ENCODE measurements at places on chromosomes 12 and 14.

DNA sequence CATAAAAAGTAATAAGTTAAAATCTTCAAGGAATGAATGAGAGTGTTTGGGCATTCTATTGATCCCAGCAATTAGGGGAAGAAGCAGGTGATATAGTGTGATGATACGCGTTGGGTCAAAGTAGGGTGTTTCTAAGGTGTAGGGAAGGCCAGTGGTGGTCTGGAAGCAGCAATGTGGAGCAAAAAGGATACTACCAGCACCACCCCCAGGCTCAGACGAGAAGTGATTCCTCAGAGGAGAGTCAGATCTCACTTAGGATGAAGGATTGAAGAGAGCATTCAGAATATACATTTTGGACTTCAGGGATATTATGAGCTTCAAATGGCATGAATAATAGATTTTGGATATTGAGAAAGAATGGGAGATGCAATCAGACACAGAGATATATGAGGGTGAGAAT, 497.6 kb downstream of the RMST start:
- no peak for DNase-seq

- peak; percentile 75 for DNase-seq
Observed at GRCh38 chr12:57899010-57899662, 42.2 kb upstream of the ATP23 start.

DNA sequence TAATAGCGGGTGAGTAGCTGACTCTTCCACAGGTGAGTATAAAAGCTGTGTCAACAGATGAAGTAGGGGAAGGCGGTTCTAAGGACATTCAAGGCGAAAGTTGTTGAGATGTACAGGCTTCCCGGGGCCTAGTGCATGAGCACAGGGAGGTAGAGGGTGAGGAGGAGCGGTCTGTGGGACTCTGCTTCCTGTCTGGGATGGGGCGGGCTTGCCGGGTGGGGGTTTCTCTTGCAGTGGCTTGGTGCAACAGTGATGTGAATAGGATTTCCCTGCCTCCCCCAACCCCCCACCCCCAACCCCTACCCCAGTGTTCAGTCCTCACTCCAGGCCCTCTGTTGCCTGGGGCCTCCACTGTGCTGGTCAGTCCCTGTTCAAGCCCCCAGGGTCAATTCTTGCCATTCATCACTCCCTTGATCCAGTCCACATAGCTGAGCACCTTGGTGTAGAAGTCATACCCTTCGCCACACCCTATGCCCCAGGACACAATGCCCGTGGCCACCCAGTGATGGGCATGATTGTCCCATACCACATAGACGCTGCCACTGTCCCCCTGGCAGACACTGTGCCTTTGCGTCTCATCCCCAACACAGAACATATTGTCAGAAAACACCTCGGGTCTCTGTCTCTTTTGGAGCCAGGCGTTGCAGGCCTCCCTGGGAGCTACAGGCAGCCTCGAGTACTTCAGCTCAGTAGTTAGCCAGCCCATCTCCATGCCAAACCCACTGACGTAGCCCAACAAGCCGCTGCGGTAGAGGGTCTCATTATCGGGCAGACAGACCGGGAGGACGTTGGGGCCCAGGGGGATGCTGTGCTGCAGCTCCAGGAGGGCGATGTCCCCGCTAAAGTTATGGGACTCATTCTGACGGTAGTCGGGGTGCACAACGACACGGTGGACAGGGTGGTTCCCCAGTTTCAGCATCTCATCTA, 4.0 kb upstream of the C1R start:
- DNase-seq, result no peak

DNA sequence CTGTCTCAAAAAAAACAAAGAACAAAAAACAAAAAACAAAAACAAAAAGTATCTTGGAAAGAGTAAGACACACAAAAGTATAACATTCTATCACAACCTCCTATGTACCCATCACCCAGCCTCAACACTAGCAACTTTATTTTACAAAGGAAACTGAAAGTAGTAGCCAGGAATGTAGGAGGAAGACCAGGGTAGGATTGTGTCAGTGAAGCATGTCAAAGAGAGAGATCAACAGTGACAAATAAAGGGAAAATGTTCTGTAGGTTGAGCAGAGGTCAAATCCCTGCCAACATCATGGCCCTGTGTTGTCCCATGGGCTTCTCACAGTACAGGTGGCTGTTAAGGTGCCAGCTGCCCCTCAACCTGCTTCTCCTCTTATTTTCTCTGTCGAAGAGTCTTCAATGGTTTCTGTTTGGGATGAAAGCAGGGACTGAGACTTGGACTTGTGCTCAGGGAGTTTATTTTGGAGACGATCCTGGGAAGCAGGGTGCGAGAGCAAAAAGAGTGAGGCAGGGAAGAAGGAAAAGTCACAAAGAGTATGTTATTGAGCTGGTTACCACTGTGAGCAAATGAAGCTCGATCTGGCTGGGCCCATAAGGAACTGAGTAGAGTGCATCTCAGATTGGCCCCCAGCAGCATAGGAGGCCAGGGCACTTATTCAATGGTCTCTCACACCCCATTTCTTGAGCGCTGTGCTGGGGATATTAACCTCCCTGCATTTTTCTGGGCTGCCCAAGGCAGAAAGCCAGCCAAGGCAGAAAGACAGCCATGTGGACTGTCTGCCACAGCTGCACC, 29.4 kb upstream of the CTDSP2 start:
- DNase-seq, result peak; percentile 39

GRCh38 chr12:119746169-119746568, 78.2 kb downstream of the PRKAB1 start:
- DNase-seq, result no peak

- DNase-seq, result no peak
Observed at GRCh38 chr14:103593577-103593976, 30.8 kb downstream of the COA8 start.

DNA sequence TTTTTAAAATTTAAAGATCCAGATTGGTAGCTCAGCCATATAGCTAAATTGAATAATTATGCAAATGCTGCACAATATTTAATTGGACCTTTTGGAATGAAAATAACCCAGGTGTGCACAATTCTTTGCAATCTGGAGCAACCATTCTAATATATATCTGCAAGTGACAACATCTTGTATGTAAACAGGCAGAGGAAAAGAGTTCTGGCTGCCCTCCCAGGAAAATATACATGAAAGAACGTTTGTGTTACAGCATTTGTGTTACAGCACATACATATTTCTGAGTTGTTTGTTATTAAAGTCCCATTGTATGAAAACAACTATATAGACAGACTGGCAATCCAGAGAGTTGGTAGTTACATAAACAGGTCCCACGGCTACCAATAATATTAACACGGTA, 377.5 kb downstream of the DIO2 start:
- DNase-seq, result peak; percentile 19

- no peak for DNase-seq
Observed at GRCh38 chr14:69262516-69262915, 2.6 kb downstream of the GALNT16 start.

- no peak for DNase-seq
Observed at GRCh38 chr12:92436856-92437255, 265.9 kb upstream of the PLEKHG7 start.

GRCh38 chr12:119809023-119809422, 68.1 kb downstream of the CIT start:
- DNase-seq, result no peak

GRCh38 chr12:132449565-132450417, 40.2 kb upstream of the FBRSL1 start:
- no peak for DNase-seq

GRCh38 chr12:52353766-52354165, 13.5 kb downstream of the KRT85 start:
- DNase-seq, result no peak

DNA sequence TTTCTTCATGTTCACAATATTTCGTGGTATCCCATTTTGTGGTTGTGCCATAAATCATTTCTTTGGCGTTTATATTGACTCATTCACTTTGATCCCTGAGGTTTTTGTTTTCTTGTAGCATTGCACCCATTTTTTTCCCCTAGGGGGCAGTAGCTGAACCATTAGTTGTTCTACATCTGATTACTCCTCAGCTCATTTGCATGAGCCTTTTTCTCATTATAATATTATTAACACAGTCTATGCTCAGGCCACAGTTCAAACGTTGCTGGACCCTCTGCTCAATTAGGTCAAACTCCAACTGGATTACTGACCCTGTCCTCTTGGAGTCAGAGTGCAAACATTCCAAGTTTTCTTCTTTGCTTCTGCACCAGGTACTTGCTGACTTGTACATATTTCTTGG, 475.4 kb upstream of the SEL1L start:
- DNase-seq, result no peak

DNA sequence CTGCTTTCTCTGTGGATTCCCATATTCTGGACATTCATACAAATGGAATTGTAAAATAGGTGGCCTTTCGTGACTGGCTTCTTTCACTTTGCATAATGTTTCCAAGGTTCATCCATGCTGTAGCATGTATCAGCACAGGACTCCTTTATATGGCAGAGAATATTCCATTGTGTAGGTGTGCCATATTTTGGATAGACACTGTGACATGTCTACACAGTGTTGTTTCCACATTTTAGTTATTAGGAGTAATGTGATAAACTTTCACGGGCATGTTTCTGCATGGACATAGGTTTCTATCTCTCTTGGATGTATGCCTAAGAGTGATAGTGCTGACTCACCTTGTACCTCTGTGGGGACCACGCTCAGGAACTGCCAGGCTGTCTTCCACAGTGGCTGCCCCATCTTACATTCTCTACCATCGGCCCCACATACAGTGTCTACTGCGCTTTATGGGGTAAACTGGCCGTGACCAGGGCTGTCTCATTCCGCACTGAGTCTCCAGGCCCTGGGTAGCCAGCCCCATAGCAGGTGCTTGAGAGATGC, 7.1 kb upstream of the KRT84 start:
- DNase-seq, result no peak

DNA sequence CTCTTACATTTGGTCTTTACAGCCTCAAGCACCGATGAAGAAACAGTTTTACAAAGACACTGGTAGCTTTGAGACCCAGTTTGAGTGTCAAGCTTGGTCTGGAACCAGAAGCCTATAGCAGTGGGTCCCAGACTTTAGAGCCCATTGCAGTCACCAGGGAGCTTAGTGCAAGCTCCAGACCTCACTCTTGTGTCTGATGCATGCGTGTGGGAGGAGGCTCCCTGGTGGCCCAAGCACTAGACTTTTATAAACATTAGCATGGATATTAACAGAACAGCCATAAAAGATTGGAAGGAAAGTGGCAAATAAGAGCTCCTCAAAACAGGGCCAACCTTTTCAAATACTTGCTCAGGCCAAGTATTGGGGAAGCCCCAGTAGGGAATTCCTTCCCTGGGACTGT, 45.5 kb downstream of the SLC8B1 start:
- peak; percentile 15 for DNase-seq

DNA sequence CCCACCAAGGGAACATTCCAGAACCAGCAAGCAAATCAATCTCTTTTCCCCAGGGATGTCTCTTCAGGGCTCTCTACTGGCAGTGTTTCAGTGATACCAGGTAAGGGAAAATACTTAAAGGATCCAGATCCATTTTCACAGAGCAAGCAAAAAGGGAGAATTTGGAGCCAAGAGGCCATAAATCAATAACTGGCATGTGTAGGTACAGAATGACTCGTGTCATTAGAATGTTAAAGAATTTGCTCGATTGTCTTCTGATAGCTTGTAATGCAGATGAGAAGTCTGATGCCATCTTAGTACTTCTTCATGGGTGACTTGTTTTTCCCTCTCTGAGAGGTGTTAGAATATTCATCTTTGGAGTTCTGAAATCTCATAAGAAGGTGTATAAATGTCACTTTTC, 242.9 kb downstream of the KTN1 start:
- no peak for DNase-seq

GRCh38 chr12:49294086-49294803, 702 bp upstream of the PRPH start:
- DNase-seq, result no peak

- DNase-seq, result peak; percentile 50
Observed at GRCh38 chr12:89389755-89390661, 37.7 kb upstream of the DUSP6 start.

GRCh38 chr12:131000000-131000486, 46.3 kb downstream of the ADGRD1 start:
- no peak for DNase-seq

DNA sequence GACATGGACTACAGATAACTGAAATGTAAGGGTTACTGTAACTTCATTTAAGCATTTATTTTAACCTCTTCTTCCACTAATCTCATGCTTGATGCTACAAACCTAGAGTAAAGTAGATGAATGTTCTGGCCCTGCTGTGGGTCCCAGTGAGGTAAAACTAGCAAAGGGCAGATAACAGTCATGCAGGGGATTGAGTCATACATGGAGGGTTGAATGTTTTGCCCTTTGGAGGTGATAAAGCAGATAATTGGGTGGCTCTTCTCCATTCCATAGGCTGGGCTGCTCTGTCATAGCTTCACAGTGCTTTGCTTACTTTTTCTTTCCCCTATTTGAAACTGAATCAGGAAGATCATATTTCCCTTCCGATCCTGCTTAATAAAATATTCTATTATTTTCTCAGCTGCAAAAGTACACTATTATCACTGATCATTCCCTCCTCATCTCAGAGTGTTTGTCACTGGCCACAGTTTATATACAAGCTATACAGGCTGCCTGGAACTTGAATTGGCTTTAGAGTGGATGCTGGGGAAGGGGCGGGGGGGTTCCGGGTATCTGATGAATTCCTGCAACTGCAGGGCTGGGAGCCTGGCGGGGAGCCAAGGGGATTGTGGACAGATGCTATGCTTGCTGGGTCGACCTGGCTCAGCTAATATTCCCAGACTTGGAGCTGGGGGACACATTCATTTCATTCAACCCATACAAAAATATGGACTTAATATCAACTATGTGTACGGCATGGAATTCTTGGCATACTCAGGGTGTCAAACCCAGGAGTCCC, 235.1 kb downstream of the NRXN3 start:
- peak; percentile 17 for DNase-seq

GRCh38 chr14:26124896-26125438, 472.9 kb downstream of the NOVA1 start:
- no peak for DNase-seq

- no peak for DNase-seq
Observed at GRCh38 chr12:62525271-62525670, 58.6 kb downstream of the MON2 start.

DNA sequence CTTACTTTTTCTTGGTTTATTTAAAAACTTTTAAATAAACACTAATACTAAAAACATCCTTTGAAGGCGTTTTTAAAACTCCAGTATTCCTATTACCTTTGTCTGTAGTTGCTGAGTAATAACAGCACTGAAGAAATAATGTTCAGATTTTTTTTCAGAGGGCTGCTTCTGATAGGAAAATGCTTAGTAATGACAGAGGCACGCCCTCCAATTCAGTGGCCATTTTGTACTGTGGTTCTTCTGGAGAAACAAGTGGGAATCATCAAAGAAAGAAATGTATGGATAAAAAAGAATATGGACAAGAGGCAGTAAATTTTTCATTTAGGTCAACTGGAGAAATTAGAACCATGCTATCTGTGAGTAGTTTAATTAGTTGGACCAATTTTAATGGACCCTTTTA, 13.6 kb downstream of the VEZT start:
- peak; percentile 82 for DNase-seq

DNA sequence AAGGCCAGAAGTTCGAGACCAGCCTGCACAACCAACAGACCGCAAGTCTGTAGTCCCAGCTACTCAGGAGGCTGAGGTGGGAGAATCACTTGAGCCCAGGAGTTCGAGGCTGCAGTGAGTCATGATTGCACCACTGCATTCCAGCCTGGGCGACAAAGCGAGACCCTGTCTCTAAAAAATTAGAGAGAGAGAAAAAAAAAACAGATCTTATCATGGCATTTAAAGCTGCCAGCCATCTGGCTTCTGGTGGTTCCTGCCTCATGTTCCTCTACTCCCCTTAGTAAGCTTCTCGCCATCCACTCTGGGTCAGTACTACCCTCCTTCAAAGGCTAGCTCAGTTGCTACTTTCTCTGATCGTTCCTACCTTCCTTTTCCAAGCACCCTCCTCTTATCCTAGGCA, 16.1 kb downstream of the CLSTN3 start:
- no peak for DNase-seq

- peak; percentile 77 for DNase-seq
Observed at GRCh38 chr12:93336291-93336741, 41.4 kb upstream of the NUDT4 start.
